Stomach (tissue), 19 donors: ENCODE measurements at places on chromosomes 7 and 10. TPM values are rescaled to one million over a fixed set of nuclear protein-coding genes. Genes with fewer than 3 reads are reported as not detected.

The NEUROD6 gene
- not detected for total RNA-seq

- peak overlapping the region; percentile 45 for H3K4me3 ChIP-seq
- H3K36me3 ChIP-seq: peaks cover 5% of the 10 kb centered on the region
- no peaks in the 10 kb centered on the region for H3K4me1 ChIP-seq
- DNase-seq: no peak
- peaks cover 18% of the 10 kb centered on the region for H3K27me3 ChIP-seq
Measured at GRCh38 chr7:150453181-150453580, 2.8 kb downstream of the GIMAP8 start.

DNA sequence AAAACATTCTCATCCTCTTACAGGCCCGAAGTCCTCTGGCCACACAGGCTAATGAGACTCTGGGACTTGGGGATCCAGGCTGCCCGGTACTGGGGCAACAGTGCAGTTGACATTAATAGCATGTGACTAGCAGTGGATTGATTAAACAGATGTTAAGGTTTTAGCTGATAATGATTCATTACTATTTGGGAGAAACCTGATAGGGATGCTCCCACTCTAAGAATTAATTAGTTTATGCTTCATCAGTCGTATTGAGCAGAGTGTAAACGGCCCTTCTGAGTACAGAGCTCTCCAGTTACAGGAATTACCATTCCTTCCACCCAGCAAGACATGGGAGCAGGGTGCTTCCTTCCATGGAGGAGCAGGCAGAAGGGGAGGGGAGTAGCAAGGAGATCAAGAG, 82.7 kb downstream of the RPS24 start:
- H3K27me3 ChIP-seq: no peaks in the 10 kb centered on the region
- H3K4me3 ChIP-seq: no peak overlapping the region
- H3K4me1 ChIP-seq: no peaks in the 10 kb centered on the region
- DNase-seq: no peak
- H3K36me3 ChIP-seq: no peaks in the 10 kb centered on the region

DNA sequence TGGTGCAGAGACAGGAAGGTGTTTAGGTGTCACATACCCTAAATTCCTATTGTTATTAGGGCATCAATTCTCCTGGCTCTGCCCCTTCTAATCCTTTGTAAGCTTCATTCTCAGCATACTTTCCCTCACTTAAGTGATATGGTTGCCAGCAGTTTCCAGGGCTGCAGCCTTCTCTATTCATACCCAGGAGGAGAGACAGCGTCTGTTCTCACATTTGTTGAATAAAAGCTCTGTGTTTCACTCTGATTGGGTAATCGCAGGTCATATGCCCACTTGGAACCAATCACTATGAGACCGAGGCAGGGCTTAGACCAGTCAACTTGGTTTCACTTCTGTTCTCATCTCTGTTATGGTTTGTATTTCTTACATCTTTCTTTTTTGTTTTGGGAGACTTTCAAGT, 109.6 kb upstream of the MTPN start:
- H3K27me3 ChIP-seq: no peaks in the 10 kb centered on the region
- DNase-seq: peak; percentile 86
- H3K27ac ChIP-seq: no peak overlapping the region

DNA sequence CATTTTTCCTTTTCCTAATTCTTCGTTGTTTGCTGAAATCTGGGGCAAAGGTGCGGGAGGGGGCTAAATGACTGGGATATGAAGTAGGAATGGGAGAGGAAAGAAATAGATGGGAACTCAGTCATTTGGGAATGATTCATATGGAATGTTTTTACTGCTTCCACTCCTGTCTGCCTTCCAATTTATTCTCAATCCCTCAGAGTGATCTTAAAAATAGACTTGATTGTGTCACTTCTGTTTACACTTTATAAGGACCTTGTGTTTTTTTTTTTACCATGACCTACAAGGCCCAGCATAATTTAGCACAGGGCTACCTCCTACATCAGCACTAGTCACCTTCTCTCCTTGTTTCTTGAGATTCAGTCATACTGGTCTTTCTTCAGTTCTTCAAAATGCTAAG, 97.9 kb downstream of the PTEN start:
- H3K4me1 ChIP-seq: peaks cover 13% of the 10 kb centered on the region
- H3K27me3 ChIP-seq: no peaks in the 10 kb centered on the region
- no peak overlapping the region for H3K4me3 ChIP-seq
- peak overlapping the region; percentile 21 for H3K27ac ChIP-seq

DNA sequence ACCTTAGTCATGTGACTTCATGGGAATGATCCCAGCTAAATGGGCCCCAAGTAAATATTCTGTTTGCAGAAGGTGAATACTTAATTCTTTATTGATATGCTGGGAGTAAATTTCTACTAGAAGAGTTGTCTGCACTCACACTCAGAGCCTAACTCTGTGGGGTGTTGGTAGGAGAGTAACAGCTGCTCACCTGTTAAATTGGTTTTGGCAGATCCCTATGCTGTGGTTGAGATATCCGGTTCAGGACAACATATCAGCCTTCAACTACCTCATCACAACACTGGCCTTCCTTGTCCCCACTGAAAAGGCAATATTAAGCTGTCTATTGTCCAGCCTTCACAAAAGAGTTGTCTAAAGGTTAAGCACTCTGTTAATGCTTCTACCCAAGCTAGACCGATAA, 738.3 kb downstream of the INHBA start:
- H3K36me3 ChIP-seq: no peaks in the 10 kb centered on the region
- H3K4me3 ChIP-seq: no peak overlapping the region
- no peaks in the 10 kb centered on the region for H3K4me1 ChIP-seq
- H3K27me3 ChIP-seq: no peaks in the 10 kb centered on the region

DNA sequence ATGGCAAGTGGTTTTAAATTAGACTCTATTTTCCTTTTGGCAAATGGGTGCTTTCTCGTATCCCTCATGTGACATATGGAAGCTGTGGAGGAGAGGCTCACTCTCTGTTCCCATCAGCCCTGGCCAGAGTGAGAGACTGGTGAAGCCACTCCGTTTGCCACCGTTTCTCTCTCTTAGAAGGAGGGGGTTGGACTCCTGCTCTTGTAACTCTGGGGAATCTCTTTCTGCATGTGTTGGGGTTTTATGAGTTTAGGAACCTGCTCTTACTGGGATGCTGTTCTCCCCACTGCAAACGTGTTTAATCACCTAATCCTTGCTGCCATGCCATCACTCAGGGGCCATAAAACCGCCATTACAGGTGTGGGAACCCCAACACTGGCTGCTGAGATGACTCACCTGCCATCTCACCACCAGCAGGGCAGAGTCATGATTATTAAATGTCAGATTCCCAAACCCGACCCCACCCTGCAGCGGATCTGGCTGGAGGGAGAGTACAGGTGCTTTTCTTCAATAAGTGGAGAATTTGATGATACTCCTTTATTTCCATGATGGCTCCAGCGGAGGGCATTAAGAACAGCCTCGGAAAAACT, 103.2 kb downstream of the ADCY1 start:
- no peak overlapping the region for H3K27ac ChIP-seq
- no peaks in the 10 kb centered on the region for H3K27me3 ChIP-seq
- no peaks in the 10 kb centered on the region for H3K36me3 ChIP-seq
- H3K4me3 ChIP-seq: no peak overlapping the region

DNA sequence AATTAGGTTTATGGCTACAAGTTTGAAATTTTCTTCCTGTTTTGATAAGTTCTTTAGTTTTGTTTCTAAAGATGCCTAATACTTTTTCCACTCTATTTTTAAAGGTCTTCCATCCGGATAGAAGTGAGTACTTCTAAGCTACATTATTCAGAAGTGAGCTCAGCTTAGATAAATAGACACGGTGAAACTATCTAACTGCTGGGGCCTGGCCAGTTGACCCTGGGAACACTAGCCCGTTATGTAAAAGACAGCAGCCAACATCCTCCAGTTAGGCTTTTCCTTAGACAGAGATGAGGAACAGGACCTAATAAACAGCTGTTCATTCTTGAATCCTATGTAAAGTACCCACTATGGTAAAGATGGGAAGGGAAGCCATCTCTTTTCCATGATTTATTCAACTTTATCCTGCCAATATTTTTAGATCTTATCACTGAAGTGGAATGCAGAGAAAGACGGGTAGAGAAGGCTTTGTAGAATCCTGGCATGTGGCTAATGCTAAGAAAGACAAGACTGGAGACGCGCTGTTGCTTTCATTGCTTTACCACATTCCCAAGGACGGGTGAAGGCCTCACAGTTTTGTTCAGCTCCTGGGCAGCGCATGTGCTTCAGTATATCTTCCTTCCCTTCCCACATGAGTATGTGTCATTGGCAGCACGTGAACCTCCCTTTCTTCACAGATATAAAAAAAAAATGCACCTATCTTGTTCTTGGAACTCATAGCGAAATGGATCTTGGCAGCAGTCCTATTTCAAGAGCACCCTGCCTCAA, 340.0 kb upstream of the MEOX2 start:
- H3K36me3 ChIP-seq: no peaks in the 10 kb centered on the region
- DNase-seq: no peak
- no peaks in the 10 kb centered on the region for H3K27me3 ChIP-seq
- H3K27ac ChIP-seq: no peak overlapping the region

The C10orf90 gene
- total RNA-seq: not detected

The ADARB2 gene
- total RNA-seq: not detected

- DNase-seq: no peak
- H3K27me3 ChIP-seq: no peaks in the 10 kb centered on the region
- H3K4me3 ChIP-seq: no peak overlapping the region
Measured at GRCh38 chr7:48085942-48086341, 3.1 kb upstream of the UPP1 start.

The ANKRD1 gene
- total RNA-seq: not detected

DNA sequence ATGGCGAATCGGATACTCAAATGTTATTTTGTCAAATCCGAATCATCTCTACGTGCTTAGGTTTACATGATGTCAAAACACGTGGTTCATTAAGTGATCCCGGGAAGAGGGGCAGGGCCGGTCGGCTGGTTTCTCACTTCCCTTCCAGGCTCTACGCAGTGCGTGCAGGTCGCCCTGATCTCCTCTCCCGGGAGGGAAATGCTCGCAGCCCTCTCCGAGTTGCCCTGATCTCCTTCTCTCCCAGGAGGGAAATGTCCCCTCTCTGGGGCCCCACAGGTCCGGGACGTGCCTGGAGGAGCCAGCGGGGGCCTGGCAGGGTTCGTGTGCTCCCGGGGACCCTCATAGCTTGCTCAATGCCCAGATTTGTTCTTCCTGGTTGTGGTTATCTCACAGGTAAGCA, 202.7 kb downstream of the DNAJB6 start:
- H3K36me3 ChIP-seq: peaks cover 24% of the 10 kb centered on the region
- H3K4me3 ChIP-seq: no peak overlapping the region
- no peak for DNase-seq
- no peaks in the 10 kb centered on the region for H3K4me1 ChIP-seq
- no peaks in the 10 kb centered on the region for H3K27me3 ChIP-seq

DNA sequence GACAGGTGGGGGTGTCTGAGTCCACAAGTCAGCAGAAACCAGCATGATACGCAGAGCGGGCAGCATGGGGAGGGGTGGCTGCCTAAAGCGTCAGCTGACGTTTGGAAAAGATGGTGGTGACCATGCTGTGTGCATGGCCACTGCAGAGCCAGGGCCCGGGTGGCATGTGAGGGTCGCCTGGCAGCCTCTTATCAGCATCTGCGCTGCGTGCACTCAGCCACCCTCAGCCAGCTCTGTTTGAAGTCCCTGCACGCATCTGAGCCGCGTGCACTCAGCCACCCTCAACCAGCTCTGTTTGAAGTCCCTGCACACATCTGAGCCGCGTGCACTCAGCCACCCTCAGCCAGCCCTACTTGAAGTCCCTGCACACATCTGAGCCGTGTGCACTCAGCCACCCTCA, 61.5 kb downstream of the WDR37 start:
- no peaks in the 10 kb centered on the region for H3K27me3 ChIP-seq
- H3K4me3 ChIP-seq: no peak overlapping the region
- peaks cover 95% of the 10 kb centered on the region for H3K36me3 ChIP-seq
- H3K4me1 ChIP-seq: no peaks in the 10 kb centered on the region
- H3K27ac ChIP-seq: no peak overlapping the region

DNA sequence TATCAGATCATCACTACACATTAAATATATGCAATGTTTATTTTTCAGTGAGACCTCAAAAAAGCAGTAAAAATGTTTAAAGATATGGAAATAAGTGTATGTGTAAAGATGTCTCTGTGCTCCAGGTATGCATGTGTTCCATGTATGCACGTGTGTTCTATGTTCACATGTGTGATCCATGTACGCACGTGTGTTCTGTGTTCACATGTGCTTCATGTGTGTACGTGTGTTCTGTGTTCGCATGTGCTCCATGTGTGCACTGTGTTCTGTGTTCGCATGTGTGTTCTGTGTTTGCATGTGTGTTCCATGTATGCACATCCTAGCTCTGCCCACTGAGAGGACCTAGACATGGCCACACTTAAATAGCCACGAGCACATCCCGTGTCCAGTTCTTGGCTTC, 15.6 kb upstream of the PDIA4 start:
- no peaks in the 10 kb centered on the region for H3K36me3 ChIP-seq
- no peaks in the 10 kb centered on the region for H3K4me1 ChIP-seq
- H3K27me3 ChIP-seq: no peaks in the 10 kb centered on the region
- no peak for DNase-seq

- no peak overlapping the region for H3K4me3 ChIP-seq
- no peaks in the 10 kb centered on the region for H3K4me1 ChIP-seq
- no peak for DNase-seq
- no peaks in the 10 kb centered on the region for H3K27me3 ChIP-seq
- no peaks in the 10 kb centered on the region for H3K36me3 ChIP-seq
Measured at GRCh38 chr7:101998029-101998905, 180.8 kb downstream of the CUX1 start.

GRCh38 chr10:119006451-119007210, 22.9 kb upstream of the NANOS1 start:
- peak overlapping the region; percentile 73 for H3K27ac ChIP-seq
- DNase-seq: peak; percentile 69
- no peaks in the 10 kb centered on the region for H3K27me3 ChIP-seq
- H3K36me3 ChIP-seq: no peaks in the 10 kb centered on the region
- H3K4me3 ChIP-seq: no peak overlapping the region

DNA sequence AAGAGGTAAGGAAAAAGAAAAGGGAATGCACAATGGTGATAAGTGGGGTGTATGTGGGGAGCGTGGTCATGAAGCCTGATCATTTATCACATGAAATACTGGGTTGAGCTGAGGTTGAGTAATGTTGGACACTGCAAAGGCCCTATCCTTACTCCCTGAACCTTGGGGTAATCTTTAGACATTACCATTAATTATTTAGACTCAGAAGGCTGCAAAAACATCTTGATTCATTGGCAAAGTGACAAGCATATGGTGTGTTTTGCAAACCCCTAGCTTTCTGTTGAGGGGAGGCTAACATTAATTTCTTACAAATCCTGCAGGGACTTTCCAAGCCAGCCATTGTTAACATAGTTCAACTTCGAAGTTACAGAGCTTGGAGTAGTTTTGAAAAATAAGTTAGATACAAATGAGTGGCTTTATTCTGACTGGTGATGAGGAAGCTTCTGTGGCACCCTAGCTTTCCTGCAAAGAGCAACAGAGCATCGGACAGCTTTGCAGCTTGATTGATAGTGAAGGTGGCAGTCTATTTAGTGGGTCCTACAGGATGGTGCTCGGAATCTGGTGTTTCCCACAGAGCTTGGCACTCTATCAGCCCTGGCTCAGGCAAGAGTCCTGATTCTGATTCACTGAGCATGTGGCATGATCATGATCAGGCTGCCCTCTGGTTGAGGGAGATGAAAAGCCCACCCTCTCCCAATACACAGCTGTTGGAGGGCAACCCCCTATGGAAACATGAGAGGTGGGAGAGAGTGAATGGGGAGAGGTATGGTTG, 153.7 kb upstream of the NPVF start:
- H3K4me3 ChIP-seq: no peak overlapping the region
- no peaks in the 10 kb centered on the region for H3K27me3 ChIP-seq
- H3K27ac ChIP-seq: no peak overlapping the region
- DNase-seq: no peak
